ENCODE measurements at places on chromosomes 5 and 9.

DNA sequence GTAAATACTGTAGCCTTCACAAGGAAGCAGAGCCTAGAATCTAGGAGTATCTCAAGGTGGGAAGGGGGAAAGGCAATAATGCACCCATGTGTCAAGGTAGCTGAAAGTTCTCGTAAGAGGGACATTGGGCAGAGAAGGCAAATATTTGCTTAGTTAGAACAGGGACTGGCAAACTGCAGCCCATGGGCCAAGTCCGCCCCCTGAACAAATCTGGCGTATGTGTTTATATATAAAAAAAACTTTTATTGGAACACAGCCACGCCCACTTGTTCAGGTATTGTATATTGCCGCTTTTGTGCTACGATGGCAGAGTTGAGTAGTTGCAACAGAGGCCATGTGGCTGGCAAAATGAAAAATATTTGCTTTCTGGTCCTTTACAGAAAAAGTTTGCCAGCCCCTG, 16.1 kb downstream of the KCNN2 start:
- DNase-seq, result no peak

GRCh38 chr9:79013715-79014610, 557.8 kb upstream of the TLE4 start:
- DNase-seq, result no peak

DNA sequence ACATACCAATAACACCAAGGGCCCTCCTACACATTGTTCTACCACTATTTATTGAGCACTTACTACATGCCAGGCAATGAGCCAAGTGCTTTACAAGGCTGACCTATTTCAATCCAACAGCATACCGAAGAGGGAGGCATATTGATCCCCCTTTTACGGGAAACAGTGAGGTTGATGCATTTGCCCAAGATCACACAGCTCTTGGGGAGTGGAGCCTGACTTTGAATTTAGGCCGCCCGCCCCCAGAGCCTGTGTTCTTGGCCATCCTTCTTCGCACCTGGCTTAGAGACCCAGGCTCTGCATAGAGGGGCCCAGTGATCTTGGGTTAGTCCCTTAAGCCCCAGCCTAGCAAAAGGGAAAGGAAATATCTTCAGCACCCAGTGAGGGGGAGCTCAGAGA, 158.1 kb upstream of the IER5L start:
- DNase-seq, result no peak

DNA sequence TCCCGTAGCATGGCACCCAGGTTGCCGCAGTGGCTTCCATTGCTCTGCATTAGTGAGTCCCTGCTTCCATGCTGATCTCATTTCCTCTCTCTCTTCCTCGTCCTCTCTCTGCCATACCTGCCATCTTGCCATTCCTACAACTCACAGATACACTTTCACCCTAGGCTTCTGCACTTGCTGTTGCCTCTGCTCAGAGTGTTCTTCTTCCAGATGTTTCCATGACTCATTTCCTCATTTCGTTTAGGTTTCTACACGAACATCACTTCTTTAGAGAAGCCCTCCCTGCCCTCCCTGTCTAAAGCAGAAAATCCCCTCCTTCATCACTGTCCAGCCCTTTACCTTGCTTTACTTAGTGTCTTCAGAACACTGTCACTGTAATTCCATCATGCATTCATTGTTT, 115.2 kb upstream of the WWC1 start:
- no peak for DNase-seq

DNA sequence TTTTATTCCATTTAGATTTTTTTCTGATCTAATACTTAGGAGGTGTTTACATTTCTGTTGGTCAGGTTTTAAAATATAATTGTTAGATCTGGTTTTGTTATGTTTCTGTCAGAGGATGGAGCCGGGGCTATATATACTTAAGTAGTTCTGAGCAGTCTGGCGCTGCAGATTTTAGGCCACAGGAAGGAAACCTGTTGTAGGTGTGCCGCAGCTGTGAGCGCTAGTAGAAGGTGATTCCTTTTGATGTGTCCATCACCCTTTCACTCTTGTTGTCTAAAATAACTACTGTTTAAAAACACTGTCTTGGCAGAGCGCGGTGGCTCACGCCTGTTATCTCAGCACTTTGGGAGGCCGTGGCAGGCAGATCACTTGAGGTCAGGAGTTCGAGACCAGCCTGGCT, 17.0 kb downstream of the ZBTB34 start:
- DNase-seq, result no peak

DNA sequence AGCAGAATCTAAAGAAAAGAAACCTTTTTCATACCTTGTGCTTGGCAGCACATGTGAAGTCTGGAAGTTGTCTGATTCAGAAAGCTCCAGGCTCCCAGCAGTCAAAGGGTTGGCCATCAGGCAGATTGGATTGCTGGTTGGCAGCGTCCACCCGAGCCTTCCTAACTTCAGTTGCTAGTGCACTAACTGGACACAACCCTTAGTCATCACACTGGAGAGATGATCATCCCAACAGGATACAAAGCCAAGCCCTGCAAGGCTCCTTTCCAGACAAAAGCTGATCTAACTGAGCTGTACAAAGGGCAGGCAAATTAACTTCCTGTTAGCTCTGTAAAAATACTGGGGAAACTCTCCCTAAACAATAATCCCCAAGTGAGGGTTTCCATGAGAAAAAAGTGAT, 185.6 kb downstream of the SNX18 start:
- DNase-seq, result no peak

DNA sequence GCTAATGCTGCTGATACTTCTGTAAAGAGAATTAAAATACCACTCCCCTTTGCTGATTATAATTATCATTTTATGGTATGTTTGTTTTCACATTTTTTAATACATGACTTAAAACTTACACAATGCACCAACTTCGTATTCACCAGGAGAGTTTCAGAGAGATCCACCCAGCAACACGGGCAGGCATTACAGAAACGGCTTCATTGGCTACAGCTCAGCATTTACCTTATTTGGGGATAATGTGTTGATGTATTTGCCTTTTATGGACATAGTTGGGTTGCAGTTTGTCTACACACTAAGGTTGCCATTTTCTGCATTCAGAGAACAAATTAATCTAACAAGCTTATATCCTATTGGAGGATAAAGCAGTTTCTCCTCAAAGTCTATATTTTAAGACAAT, 423.6 kb downstream of the PRDM9 start:
- no peak for DNase-seq

DNA sequence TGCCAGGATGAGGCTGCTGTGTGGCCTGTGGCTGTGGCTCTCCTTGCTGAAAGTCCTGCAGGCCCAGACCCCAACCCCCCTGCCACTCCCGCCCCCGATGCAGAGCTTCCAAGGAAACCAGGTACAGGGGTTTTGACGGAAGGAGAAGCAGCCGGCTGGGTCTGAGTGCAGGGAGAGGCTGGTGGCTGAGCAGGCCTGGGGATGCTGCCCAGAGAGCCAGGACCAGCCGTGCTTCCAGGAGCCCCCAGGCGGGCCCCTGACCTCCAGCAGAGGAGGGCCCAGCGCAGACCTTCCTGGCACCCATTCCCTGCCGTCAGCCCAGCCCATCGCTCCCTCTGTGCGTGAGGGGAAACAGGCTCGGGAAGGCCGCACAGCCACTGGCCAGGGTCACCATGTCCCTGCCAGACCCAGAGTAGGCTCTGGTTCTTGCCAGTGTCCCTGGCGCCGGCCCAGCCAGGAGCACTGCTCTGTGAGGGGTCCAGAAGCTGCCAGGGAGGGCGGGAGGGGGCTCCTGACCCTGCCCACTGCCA, 313 bp downstream of the LCN12 start:
- DNase-seq, result no peak

DNA sequence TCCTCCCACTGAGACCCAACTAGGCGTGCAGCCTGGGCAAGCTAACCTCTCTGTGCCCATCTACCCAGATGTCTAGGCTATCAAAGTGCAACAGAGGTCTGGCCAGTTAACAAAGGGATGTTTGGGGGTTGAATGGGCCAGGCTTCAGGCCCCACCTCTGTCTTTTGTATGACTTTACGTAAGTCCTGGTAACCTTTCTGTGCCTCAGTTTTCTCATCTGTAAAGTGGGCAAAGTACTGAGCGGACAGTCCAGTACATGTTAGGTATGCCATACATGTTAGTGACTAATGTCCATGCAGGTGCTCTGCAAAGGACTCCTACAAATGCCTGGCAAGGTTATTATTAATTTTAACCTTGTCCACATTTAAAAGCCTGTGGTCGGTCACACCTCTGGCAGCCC, 14.0 kb downstream of the NR5A1 start:
- no peak for DNase-seq

GRCh38 chr9:83056174-83056573, 6.8 kb downstream of the RASEF start:
- DNase-seq, result no peak

DNA sequence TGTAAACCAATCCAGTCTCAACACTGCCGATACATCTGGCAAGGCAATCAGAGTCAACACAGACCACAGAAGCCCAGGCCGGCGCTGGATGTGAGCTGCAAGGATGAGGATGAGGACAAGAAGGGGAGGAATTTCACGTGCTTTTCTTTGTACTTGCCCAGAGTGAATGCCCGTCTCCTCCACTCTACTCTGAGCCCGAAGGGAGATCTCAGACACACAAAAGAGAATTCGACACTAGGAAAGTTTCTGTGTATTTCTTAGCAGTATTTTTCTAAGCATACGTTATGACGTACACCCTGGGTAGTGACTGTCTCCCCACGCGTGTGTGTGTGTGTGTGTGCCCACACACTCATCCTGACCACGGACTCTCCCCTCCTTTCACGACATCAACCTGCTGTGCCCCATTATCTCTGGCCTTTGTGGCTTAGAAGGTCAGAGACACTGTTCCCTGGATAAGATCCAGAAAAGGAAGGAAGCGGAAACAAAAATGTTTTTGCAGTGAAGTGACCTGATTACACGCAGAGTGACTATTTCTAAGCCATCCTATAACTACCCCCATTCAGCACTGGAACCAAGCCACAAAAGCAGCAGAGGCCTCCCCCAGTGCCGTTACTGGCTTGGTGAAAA, 227.3 kb upstream of the DAPK1 start:
- DNase-seq, result no peak

DNA sequence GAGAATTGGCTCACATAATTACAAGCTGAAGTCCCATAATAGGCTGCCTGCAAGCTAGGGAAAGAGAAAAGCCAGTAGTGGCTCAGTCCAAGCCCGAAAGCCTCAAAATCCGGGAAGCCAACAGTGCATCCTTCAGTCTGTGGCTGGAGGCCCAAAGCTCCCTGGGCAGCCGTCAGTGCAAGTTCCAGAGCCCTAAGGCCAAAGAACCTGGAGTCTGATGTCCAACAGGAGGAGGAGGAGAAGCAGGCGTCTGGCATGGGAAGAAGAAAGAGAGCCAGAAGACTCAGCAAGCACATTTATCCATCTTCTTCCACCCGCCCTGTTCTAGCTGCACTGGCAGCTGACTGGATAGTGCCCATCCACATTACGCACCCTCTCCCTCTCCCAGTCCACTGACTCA, 213.4 kb downstream of the GAS1 start:
- no peak for DNase-seq

DNA sequence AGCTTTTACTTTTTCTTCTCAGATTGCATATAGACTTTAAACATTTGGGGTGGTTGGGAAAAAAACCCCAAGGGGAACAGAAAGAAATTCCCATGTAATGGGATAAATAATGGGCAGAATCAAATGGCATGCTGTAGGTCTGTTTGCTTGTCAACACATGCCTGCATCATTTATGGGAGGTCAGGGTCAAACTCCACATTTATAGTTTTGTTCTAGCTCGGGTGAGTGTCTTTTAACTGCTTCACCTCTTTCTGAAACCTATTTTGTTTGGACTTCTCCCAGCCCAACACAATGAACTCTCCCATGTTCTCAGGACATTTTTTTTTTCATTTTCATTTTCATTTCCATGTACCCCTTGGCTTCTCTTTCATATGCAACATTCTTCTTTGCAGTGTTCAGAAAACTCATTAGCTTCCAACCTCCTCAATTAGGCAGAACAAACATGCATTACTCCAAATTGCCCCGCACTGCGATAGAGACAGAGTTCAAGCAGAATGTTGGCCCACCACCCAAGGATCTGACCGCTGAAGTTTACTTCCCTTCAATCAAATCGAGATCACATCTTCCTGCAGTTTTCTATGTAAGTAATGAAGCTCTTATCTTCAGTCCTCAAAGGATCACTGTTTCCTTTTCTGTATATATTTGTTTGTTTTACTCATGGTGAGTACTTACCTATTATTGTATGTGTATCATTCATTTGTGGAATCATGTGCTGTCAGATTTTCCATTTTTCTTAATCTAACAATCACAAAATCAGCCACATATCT, 354.6 kb downstream of the ZSWIM6 start:
- no peak for DNase-seq

DNA sequence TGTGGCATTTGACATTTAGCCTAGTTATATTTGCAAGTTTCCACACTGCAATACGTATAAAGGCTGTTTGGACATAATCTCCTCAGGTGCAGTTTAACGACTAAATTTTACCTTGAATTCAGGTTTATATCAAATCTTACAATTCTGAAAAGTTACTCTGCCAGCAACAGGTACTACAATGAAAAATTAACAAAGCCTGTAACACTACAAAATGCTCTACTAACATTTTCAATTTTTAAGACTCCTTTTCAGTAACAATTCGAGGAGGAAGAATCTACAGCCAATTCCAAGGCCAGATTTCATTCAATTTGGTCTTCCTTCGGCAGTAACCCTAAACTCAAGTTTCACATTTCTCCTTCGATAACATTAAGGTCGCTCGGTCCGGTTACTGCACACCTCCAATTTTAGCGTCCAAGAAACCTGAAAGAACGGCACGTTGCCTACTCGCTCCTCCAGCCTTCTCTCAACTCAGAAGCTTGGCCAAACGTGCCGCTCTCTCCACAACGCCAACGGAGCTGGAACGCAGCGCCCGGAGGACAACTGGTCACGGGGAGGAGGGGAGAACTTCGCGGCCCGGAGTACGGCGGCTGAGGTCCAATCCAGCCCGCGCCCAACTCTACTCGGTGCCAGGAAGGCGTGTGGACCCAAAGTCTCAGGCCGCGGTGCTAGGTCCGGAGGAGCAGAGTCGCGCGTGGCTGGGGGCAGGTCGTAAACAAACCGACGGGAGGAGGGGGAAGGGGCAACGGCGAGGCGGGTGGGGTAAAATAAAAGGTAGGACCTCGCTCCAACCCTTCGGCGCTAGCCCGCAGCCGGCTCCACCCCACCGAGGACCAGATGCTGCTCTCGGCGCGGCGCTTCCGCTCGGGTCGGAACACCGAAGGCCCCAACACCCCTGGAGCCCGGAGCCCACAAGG, 681 bp downstream of the FNIP1 start:
- DNase-seq, result peak; percentile 54

DNA sequence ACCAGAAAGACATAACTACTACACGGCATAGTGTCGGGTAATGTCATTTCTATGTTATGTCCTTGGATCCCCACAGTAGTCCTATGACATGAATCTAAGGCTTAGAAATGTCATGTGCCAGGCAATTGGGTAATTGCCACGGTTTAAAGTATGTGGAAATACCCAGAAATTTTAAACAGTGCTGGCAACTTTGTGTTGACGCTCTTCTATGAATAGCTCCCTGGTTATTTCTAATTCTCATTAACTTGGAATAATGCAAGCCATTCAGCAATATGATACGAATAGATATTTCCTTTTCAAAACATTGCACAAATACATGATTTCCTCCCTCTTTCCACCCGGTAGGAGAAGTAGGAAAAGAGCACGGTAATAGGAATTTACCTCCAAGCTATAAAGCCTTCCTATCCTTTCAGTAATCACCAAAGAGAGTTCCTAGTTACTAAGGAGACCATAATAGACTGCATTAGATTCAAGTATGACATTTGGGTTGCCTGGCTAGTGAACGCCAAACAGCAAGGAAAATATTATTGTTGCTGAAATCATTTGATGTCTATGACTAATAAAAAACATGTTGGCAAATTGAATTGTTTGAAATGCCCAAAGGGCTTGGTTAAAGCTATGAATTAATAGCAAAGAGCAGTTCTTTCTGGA, 168.4 kb downstream of the CCDC192 start:
- DNase-seq, result no peak

All from activated CD4-positive, alpha-beta T cell treated with anti-CD3 and anti-CD28 coated beads, Interleukin-2, amount 50 U/mL, for 48 hours (primary cell).